ENCODE measurements at places on chromosomes 5 and 9. TPM values are rescaled to one million over a fixed set of nuclear protein-coding genes. Genes with fewer than 3 reads are reported as not detected.
A peak's percentile ranks its signal among the peaks of the same experiment; 100 is the strongest.

PHF24 gene
- total RNA-seq, result not detected

BTNL8 gene
- 5.8 TPM for total RNA-seq

DDX31 gene
- 9.8 TPM for total RNA-seq

FGF10 gene
- total RNA-seq, result 3.5 TPM

CDC37L1 gene
- 21.1 TPM for total RNA-seq

GPR151 gene
- total RNA-seq, result not detected

RUSC2 gene
- total RNA-seq, result 9.9 TPM

SPINK1 gene
- total RNA-seq, result 393 TPM

UQCRQ gene
- 147 TPM for total RNA-seq

MSX2 gene
- total RNA-seq, result 6.5 TPM

EIF4E1B gene
- total RNA-seq, result not detected

DNA sequence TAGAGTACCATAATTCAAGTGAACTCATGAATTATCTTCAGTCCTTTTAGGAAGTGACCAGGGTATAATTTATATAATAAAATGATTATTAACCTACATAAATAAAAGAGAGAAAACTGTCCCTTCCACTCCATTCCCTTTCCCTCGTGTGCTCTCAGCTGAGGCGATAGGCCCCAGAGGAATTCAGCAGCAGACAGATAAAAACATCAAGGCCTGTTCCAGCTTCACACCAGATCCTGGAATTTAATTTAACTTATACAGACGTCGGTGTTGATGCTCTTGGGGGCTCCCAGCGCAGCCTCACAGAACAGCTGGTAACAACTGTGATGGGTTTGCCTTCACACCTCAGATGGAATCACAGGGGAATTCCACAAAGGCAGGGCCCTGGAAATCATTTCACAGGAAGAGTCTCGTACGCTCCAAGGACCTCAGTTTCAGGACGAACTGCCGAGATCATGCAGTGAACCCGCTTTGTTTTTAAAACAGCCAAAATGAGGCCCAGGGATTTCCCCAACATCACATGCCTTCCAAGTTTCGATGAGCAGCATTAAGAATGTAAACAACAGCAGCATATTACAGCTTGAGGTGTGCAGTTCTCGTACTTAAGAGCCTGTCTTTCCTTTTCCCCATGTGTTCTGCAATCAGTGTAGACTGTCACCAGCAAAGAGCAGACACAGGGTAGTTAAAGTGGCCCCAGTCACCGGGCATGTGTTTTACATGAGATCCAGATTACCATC is 73.6 kb upstream of the ALDH1B1 start:
- no peaks in the 10 kb centered on the region for H3K36me3 ChIP-seq
- peaks cover 11% of the 10 kb centered on the region for H3K4me1 ChIP-seq
- peak; percentile 71 for DNase-seq
- H3K27ac ChIP-seq, result peak overlapping the region; percentile 45
- H3K27me3 ChIP-seq, result no peaks in the 10 kb centered on the region
- H3K4me3 ChIP-seq, result peak overlapping the region; percentile 23

DNA sequence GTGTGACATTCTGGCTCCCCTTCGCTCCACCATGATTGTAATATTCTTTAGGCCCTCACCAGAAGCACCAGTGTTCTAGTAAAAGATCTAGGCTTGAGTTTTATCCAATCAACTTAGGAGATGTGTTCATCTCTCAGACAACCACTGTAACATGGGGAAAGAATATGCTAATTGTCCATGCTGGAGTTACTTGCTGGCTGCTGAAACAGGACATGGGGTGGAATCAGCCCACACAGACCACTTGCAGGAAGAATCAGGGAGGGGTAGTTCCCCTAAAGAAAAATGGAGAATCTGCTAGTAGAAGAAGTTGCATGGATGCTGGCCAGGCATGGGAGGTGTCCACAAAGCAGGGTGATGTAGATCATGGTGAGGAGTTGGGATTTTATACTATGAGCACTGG is 86.2 kb downstream of the FEM1C start:
- no peaks in the 10 kb centered on the region for H3K36me3 ChIP-seq
- H3K4me1 ChIP-seq, result peaks cover 30% of the 10 kb centered on the region
- H3K27ac ChIP-seq, result peak overlapping the region; percentile 63
- no peaks in the 10 kb centered on the region for H3K27me3 ChIP-seq

DNA sequence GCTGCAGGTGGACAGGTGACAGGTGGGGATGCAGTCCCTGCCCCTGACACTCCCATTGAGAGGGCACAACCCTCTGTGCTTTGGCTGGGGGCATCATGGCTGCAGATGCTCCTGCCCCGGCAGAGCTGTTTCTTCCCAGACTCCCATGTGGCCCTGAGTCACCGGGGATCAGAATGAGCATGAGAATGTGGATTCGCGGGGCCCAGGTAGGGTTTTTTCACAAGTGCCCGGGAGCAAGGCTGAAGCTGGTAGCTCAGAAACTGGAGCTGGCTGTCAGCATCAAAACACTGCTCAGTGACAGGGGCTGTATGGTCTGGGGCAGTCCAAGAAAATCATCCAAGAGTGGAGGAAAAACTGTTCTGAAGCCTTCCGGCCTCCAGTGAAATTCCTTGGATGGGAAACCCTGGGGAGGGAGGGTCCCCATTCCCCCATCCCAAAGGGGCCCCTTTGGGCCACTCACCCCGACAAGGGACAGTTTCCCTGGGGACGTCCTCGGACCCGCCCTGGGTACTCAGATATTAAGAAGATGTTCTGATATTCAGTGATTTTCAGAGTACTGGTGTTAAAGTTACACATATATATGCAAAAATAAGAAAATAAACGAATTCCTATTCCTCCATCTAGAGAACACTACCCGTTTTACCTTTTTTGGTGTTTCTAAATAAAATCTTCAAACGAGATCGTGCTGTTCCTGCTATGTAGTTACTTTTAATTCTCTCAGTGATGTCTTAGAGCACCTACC is 120.1 kb upstream of the LPCAT1 start:
- H3K4me3 ChIP-seq, result no peak overlapping the region
- H3K4me1 ChIP-seq, result peaks cover 8% of the 10 kb centered on the region
- no peak for DNase-seq
- peaks cover 26% of the 10 kb centered on the region for H3K27me3 ChIP-seq
- no peak overlapping the region for H3K27ac ChIP-seq
- H3K36me3 ChIP-seq, result no peaks in the 10 kb centered on the region

DNA sequence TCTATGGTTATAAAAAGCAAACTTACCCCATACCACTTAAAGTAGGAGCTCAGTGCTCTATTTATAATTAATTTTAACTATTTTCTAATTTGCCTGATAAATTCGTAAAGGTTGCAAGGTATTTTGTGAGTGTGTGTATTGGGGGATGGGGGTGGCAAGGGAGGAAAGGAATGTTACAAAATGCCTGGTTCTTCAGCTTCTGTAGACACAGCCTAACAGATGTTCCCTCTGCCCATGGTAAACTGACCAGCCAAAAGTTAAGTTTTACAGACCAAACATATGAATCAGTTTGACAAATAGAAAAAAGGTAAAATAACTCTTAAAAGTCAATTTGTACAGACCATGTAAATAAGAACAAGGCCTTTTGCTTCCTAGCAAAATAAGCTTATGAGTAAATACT is 232.6 kb downstream of the KIAA0825 start:
- DNase-seq, result no peak
- H3K27ac ChIP-seq, result no peak overlapping the region
- H3K4me3 ChIP-seq, result no peak overlapping the region

DNA sequence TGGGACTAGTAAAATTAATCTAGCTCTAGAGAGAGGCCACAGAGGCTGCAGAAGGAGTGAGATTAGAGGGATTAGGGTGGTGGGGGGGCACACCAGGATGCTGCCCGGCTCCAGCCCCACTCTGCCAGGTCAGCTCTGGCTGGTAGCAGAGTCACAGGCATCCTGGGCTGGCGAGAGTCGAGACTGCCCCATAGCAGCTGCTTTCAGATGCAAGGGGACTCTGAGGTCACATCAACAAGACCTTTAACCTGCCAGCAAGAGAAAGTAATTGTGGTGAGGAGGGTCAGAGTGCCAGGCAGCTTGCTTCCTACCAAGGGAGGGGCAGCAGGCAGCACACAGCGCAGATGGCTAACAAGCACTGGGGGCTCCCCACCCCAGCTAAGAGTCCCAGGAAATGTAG is 7.5 kb downstream of the EPB41L4B start:
- DNase-seq, result no peak
- no peak overlapping the region for H3K4me3 ChIP-seq
- peak overlapping the region; percentile 71 for H3K27ac ChIP-seq

GRCh38 chr5:119336845-119337580 is 18.8 kb upstream of the TNFAIP8 start:
- no peaks in the 10 kb centered on the region for H3K27me3 ChIP-seq
- no peak overlapping the region for H3K27ac ChIP-seq
- no peak for DNase-seq
- H3K4me3 ChIP-seq, result no peak overlapping the region

GRCh38 chr9:110802416-110803035 is 133.9 kb downstream of the MUSK start:
- H3K27ac ChIP-seq, result no peak overlapping the region

DNA sequence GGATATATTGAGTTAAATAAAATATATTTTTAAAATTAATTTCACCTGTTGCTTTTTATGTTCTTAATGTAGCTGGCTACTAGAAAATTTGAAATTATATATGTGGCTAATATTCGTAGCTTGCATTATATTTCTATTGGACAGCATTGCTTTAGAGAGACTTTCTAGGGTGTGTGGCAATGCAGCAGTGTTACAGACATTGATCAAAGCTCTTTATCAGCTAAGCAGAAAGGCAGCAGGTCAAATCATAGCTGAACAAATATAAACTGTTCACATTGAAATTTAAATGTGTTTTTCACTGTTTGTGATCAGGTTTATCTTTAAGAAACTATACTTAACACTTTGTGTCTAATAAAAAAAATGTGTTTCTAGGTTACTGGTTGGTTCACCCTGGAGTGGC is 52.6 kb downstream of the ITGA2 start:
- H3K27ac ChIP-seq, result no peak overlapping the region
- H3K36me3 ChIP-seq, result no peaks in the 10 kb centered on the region
- peaks cover 25% of the 10 kb centered on the region for H3K4me1 ChIP-seq
- no peak for DNase-seq
- no peak overlapping the region for H3K4me3 ChIP-seq

DNA sequence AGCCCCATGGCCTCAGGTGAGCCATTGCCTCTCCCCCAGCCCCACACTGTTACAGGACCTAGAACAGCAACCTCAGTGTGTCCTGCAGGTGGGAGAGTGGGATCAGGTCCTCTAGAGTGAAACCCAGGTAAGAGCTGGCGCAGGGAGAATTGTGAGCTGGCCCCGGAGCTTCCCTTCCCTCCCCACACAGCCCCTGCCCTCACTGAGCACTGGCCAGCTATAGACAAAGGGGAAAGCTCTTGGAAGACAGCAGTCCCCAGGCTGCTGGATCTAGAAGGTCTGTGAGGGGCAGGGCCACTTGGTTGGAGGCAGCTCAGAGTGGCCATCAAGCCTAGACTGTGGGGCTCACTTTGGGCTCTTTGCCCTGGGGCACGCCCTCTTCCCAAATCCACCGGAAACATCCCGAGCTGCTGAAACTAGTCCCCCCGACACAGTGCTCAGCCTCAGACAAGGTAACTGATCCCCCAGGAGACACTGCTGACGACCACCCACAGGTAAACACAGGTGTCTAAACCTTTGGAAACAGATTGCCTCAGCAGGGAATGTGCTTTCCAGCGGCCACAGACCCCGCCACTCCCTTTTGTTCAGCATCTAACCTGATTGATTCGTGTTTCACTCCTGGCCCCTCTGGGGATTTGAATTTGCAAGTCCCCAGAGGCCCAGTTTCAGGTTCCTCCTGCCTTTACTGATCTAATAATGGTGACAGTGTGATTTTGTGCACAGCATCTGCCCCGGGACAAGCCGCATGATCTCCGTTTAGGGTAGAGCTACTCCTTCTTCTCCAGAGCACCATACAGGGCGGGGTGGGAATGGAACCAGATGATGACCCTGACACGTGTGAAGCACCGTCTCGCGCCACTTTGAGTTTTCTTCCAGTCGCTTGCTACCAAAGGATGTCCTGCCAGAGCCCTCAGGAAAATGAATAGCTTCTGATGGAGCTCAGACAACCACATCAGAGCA is 42.2 kb upstream of the ADAMTS2 start:
- no peak for DNase-seq
- H3K36me3 ChIP-seq, result no peaks in the 10 kb centered on the region
- no peaks in the 10 kb centered on the region for H3K27me3 ChIP-seq
- no peak overlapping the region for H3K27ac ChIP-seq

GRCh38 chr9:131121346-131121745 is 4.0 kb upstream of the NUP214 start:
- DNase-seq, result no peak
- peaks cover 10% of the 10 kb centered on the region for H3K4me1 ChIP-seq
- no peaks in the 10 kb centered on the region for H3K36me3 ChIP-seq
- no peak overlapping the region for H3K27ac ChIP-seq

- H3K27ac ChIP-seq, result no peak overlapping the region
- H3K36me3 ChIP-seq, result no peaks in the 10 kb centered on the region
- no peak overlapping the region for H3K4me3 ChIP-seq
- H3K27me3 ChIP-seq, result peaks cover 3% of the 10 kb centered on the region
- peak; percentile 9 for DNase-seq
Measured at GRCh38 chr9:133204993-133205336, 4.1 kb downstream of the OBP2B start.

DNA sequence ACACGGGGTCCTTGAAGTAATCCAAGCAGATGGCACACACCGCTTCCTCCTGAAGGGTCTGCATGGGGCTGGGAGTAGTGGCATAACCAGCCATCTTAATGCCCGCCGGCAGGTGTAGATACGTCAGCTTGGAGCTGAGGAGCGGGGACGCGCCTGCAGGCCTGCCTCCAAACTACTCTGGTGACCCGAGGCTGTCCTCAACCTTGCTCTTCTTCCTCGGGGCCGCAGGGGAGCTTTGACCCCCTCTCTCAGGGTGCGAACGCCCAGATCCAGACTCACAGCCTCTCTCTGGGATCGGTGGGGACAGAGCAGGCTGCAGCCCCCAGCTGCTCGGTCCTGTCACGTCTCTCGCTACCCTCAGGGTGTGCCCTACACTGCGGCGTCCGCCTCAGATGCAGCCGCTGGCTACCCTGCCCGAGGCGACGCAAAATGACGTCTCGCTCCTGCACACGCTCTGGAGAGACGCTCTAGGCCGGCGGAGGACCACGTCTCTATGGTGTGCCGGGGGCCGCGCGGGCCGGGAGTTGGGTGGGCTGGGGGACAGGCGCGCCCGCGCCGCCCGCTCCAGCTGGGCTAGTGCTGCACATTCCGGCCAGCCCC is at the start of gene TRIM52:
TRIM52 (minus strand) TSS at position 424 of the 600 bp plus-strand sequence; CDS start at position 94, 330 bp downstream.
- H3K27ac ChIP-seq, result peak within 1 kb of the TSS; percentile 99
- peak within 1 kb of the TSS; percentile 92 for H3K4me3 ChIP-seq
- DNase-seq, result peak; percentile 98
- H3K4me1 ChIP-seq, result peaks cover 60% of the 10 kb centered on the region
- H3K27me3 ChIP-seq, result no peaks in the 10 kb centered on the region

DNA sequence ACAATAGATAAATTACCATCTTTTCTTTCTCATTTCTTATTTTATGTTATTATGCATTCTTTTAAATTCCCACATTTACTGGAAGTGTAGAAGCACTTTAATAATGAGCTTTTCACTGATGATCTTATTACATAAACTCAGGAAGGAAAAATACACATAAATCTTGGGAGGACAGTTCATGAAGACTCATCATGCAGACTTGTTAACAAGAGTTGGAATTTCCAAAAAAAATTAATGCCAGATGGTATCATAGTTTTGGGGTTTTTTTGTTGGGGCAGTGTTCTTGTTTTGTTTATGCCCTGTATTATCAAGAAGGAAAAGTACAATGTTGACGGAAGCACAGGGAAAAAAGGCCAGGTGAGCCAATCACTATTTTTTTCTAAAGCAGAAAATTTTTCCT is 35.1 kb downstream of the CEMIP2 start:
- peaks cover 96% of the 10 kb centered on the region for H3K36me3 ChIP-seq
- H3K4me3 ChIP-seq, result no peak overlapping the region
- DNase-seq, result no peak
- H3K27ac ChIP-seq, result no peak overlapping the region

Data from stomach (tissue), 19 donors.